Cortex of kidney (tissue), 1 donor: ENCODE measurements at places on chromosomes 12 and 14.

DNA sequence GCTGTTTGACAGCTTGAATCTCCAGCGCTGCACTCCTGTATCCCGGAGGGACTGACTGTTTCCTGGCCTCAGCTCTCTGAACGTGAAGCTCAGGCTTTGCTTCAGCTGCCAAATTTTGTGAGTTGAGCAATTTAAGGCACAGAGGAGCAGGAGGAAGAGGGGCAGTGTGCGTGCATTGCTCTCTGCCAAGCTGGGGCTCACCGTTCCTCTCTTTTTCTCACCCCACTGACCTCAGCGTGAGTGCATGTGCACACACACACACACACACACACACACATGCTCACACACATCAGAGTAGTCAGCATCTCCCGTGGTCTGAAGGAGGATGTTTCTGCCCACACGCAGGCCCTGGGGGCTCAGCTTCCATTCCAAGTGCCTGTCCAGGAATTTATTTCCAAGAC, 27.8 kb upstream of the BDKRB2 start:
- DNase-seq, result no peak

GRCh38 chr14:35205737-35206136, 83.4 kb downstream of the PRORP start:
- no peak for DNase-seq

GRCh38 chr12:28698553-28698952, 450.5 kb upstream of the FAR2 start:
- DNase-seq, result no peak

DNA sequence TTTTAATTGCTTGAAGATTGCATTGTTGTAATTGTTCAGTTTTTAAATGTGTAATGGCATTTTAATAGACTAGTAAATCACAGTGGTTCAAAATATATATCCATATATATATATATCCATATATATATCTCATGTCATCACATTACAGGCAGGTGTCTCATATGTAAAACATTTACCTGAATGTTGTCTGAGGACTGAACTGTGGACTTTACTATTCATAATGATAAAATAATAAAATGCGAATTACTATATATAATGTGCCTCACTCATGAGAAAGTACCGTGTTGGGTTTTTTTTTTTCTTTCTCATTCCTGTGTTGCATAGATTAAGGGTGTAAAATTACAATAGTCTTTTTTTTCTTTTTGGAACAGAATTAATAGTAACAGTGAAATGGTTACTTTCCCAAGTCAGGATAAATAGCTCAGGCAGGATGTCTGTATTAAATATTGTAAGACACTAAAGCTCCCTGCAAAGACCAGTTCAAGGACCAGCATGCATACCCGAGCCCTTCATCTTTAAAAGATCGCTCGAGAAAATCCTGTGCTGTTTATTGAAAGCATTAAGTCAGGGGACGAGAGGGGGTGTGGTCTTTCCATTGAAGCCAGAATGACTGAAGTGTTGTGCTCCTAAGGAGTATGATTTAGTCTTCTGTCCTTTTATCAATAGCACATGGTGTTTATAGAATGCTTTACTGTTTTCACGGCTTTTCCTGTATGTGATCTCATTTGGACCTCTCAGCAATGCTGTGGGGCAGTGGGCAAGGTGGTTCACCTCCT, 173.5 kb downstream of the CRADD start:
- no peak for DNase-seq

DNA sequence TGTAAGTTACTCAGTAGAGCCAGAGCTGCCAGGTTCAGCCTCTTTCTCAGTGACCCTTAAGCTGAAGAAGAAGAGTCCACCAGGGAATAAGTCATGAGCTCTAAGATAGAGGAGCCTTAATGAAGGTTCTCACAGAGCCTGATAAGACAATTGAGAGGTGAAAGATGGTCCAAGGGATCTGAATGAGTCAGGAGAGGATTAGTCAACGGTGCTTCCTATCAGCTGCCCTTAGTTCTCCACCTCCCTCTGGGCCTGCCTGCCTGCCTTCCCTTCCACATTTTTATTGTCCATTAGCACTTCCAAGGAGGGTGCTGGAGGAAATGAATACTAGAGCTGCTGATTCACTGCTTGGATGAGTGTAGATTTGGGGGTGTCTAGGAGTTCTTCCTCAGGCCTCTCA, 161.7 kb upstream of the RMST start:
- DNase-seq, result no peak

- no peak for DNase-seq
These were observed 95.0 kb downstream of the CRADD start for GRCh38 chr12:93772003-93772700.

- no peak for DNase-seq
These were observed 78.6 kb upstream of the PAWR start for GRCh38 chr12:79769189-79769859.

DNA sequence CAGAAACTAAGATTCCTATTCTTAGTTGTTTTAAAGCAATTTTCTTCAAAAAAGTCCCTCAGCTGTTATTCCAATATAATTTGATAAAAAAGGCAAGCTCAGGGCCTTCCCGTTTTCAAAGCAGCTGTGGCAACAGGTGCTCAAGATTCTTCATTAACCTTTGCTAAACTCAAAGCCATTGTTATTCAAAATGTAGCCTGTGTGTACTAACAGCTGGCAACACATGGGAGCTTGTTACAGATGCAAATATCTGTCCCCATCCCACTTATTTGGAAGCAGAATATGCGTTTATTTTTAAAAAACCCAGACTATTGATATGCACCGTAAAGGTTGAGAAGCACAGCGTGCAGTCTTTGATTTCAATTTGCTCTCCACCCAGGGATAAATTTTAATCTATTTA, 210.4 kb upstream of the SYT10 start:
- DNase-seq, result no peak

DNA sequence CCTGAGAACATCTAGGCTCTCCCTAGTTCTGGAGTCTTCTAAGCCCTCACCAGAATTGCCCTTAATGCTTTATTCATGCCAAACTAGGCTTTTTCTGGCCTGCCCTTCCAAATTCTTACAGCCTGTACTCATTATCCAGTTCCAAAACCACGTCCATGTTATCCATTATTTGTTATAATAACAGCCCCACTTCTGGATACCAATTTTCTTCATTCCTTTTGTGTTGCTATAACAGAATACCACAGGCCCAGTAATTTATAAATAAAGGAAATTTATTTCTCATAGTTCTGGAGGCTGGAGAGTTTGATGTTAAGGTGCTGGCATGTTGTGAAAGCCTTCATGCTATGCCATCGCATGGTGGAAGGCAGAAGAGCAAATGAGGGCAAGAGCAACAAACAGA, 68.0 kb upstream of the AMIGO2 start:
- DNase-seq, result no peak

DNA sequence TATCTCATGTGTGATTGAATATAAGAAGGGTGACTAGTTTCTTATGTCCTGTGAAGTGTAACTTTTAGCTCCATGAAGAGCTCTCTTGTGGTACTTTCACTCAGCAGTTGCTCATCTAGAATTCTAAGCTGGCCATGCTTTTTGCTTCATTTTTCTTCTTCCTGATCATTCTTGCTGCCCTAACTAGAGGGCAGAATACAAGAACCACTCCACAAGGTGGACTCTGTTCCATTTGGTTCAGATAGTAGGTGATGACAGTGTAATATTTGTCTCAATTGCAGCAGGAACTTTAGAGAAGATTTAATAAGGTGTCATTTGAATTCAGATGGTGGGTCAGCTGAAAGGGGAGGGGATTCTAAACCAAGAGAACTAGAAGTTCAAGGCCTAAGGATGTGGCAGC, 17.6 kb downstream of the WDR20 start:
- DNase-seq, result no peak

DNA sequence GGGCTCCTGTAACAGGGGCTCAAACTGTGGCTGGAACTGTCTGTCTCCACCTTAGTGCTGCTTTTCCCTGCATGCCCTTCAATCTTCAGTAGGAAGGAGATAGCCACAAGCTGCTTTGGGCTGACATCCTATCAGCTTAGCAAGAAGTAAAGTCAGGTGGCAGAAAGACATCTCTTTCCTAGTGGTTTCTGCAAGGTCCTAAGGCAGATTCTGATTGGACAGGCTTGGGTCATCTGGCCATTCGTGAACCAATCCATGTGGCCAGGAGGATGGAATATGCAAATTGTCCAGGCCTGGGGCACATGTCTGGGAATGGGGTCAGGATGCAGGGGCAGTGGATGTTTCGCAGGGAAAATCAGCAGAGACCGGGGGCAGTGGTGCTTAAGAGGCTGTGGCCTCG, 5.2 kb downstream of the RITA1 start:
- DNase-seq, result no peak

GRCh38 chr14:51663783-51664326, 12.1 kb downstream of the FRMD6 start:
- no peak for DNase-seq

- no peak for DNase-seq
These were observed 103.1 kb downstream of the UNC79 start for GRCh38 chr14:93533842-93534241.

GRCh38 chr12:104355630-104356029, 52.1 kb downstream of the EID3 start:
- no peak for DNase-seq

DNA sequence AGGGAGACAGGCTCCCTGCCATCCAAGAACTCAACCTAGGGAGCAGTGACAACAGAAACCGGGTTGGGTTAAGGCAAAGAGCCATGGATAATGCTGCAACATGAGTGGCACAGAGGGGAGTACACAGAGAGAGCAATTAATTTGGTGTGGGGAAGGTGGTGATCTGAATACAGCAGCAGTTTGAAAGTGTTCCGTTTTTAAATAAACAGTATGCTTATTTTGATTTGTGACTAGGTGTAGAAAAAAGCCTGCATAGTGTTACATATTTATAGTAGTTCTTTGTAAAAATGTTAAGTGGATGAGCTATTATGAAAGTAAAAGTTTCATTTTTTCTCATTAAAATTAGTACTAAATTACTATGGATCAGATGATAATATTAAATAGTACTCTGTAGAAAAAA, 8.7 kb downstream of the AKAP5 start:
- DNase-seq, result no peak
